Left lobe of liver (tissue), 2 donors: ENCODE measurements at places on chromosomes 5 and 9. TPM values are rescaled to one million over a fixed set of nuclear protein-coding genes. Genes with fewer than 3 reads are reported as not detected.
A peak's percentile ranks its signal among the peaks of the same experiment; 100 is the strongest.

GRCh38 chr9:121340676-121341392 lies 29.2 kb downstream of the STOM start:
- DNase-seq = no peak

DNA sequence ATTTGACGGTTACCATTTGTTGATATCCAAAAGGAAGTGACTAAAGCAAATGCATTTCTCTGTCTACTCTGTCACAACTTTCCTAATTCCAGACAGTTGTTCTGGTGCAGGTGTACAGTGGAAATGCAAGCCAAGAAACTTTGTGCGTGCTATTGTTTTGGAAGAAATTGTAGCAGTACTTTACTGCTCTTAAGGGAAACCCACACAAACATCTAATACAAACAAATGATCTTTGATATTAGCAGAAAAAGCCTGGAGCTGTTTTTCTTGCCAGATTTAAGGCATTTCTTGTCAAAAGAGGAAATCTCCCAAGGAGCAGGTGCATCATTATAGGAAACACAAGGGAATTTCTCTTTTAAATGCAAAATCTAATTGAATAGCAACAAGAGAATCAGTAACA lies 2.0 kb downstream of the SNCAIP start:
- DNase-seq = no peak

DNA sequence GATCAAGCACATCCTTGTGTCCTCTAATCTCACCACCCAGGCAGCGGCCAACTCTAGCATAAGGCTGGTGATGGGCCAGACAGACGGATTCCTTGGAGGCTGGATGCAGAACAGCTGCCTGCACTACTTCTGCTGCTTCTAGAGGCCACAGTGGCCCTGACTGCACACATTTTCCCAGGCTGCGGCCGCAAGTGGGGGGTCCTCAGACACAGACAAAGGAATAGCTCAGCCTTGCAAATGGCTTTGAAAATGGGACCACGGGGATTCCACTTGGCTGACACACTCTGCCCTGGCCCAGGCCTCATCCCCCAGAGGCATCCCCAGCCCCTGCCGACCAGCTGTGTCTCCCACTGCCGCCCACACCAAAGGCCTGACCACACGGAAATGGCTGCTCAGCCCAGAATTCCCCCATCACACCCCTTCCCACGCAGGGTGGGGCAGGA lies 540.8 kb downstream of the BNC2 start:
- DNase-seq = no peak

Gene ISCA1
- 16.7 TPM for total RNA-seq

DNA sequence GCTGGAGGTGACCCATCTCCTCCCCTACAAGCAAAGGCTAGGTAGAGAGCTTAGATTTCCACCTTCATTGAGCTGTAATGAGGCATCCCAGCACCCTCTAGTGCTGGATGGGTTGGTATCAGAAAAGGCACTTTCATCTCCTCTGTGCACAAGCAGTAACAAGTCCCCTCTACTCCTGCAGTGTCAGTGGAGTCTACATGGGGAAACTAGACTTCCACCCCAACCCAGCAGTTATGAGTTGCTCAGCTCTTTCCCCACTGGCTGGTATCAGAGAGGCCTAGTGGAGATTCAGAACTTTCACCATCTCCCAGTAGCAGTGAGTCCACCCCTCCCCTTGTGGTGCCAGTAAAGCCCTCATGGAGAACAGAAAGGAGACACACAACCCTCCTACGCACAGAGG lies 17.9 kb downstream of the FCN1 start:
- DNase-seq = peak; percentile 23

DNA sequence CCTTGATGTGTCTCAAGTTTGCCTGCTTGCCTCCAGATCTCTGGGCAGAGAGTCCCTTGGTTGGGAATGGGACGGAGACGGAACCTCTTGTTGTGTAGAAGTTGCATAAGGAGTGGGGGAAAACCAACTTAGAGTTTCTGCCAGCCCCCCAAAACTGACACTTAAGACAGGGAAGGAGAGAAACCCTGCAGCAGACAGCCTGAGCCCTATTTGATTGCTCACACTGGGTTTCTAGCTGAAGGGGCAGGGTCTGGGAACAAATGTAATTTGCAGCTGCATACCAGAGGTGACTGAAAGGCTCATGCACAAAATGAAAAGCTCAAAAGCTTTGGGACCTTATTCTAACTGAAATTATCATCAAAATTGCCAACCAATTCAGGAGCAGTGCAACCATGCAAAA lies 254.5 kb downstream of the RASEF start:
- DNase-seq = no peak

- no peak for DNase-seq
Measured at GRCh38 chr9:16406526-16407225, 463.8 kb downstream of the BNC2 start.

DNA sequence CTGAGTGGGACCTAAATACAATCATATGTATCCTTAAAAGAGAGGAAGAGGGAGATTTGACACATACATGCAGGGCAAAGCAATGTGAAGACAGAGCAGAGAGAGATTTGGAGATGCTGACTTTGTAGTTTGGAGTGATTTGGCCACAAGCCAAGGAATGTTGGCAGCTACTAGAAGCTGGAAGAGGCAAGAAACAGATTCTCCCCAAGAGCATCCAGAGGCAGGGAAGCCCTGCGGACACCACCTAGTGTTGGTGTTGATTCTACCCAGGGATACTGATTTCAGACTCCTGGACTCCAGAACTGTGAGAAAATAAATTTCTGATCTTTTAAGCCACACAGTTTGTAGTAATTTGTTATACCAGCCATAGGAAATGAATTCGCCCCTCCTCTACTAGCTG lies 64.9 kb upstream of the OSMR start:
- peak; percentile 58 for DNase-seq

GRCh38 chr5:43427306-43427705 lies 15.1 kb upstream of the CCL28 start:
- no peak for DNase-seq

Gene SPATA31D1
- total RNA-seq = not detected

DNA sequence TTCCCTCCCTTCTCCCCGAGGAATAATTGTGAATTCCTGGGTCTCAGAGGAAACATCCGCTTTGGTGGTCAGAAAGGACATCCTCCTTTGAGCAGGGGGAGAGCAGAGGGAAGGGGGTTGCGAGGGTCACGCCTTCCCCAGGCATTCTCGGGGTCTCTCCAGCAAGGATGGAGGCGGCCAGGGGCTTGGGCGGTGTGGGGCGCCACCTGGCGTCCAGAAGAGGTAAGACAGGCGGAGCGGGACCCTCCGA lies 129.1 kb downstream of the KCNIP1 start:
- DNase-seq = peak; percentile 60

- DNase-seq = no peak
Measured at GRCh38 chr5:127804886-127805426, 101.8 kb downstream of the CCDC192 start.

GRCh38 chr5:15995341-15996052 lies 184.1 kb downstream of the MARCHF11 start:
- DNase-seq = no peak

- DNase-seq = no peak
Measured at GRCh38 chr9:88523056-88523455, 11.9 kb upstream of the NXNL2 start.

DNA sequence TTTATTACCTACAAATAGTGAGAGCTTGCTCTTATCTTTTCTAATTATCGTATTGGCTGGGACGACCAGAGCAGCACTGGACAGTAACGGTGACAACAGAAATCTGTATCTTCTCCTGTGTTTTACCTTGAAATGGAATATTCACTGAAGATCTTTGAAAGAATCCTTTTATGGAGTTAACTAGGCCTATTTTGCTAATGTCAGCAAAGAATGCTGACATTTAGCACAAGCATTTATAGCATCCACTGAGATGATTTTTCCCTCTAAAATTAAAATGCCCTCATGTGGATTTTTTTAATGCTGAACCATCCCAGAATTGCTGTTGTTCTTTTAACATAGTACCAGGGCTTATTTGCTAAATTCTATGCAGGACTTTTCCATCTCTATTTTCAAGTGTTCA lies 59.4 kb downstream of the ROR2 start:
- DNase-seq = no peak

DNA sequence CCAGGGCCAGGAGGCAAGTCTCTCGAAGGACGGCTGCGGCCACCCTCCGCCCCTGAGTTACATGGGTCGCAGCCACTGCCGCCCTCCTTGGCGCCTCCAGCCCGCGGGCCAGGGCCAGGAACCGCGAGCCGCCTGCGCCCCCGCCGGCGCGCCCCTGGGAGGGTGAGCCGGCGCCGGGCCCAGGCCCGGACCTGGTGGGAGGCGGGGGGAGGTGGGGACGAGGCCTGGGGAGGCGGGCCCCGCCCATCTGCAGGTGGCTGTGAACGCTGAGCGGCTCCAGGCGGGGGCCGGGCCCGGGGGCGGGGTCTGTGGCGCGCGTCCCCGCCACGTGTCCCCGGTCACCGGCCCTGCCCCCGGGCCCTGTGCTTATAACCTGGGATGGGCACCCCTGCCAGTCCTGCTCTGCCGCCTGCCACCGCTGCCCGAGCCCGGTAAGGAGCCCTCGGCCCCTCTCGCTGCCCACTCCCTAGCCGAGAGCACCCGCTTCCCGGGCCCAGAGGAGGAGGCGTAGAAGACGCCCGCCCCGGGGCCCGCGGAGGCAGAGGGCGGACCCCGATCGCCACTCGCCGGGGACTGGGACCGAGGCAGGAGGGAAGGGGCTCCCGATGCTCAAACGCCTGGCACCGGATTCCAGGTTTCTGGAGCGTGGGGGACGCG lies at the start of gene ASS1:
TSS of gene ASS1 (plus strand) at position 397 of the 657 bp plus-strand sequence. CDS start 7,268 bp downstream, outside the sequence.
- peak; percentile 97 for DNase-seq

DNA sequence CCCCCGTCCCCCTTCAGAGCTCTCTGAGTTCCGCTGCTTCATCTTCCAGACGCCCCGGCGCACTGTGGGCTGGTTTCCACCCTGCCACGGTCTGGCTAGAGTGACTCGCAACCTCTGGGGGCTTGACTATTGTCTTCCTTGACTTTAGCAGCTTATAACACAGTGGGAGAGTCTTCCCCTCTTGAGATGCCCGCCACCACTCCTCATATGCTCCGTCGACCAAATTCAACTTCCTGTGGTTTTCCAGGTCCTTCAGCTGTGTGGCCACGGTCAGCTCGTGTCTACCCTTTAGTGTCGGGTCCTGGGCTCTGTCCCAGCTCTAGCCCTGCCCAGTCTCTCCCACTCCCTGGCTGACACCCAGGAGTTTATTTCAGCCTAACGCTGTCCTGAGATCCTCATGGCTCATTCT lies 28.2 kb upstream of the NCS1 start:
- DNase-seq = no peak

DNA sequence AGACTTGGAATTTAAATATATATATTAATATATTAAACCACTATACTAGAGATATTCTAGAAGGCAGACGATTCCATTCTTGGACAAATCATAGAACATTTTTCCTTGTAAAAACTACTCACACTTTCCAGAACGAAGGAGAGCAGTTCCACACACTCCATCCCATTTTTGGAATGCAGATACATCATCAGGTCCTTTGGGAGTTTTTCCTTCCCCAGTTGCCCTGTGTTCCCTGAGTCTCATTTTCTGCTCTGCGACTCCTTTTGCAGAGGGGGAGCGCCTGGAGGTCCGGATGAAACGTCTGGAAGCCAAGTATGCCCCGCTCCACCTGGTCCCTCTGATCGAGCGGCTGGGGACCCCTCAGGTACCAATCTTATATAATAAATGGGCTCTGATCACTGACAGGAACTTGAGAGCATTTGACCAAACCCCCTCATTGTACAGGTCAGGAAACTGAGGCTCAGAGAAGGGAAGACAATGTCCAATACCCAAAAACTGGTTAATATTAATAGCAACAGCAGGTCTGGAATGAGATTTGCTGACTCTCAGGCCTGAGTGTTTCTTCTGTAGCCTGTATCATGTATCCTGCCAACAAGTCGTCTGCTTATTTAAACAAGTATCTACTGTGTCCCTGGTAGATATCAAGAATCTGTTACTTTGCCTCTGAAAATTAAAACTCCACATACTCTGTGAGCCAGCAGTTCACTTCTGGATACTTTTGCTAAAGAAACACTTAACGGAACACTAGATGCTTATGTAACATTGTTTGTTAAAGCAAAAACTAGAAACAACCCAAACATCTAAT lies 76.8 kb upstream of the NIPAL4 start:
- DNase-seq = no peak

DNA sequence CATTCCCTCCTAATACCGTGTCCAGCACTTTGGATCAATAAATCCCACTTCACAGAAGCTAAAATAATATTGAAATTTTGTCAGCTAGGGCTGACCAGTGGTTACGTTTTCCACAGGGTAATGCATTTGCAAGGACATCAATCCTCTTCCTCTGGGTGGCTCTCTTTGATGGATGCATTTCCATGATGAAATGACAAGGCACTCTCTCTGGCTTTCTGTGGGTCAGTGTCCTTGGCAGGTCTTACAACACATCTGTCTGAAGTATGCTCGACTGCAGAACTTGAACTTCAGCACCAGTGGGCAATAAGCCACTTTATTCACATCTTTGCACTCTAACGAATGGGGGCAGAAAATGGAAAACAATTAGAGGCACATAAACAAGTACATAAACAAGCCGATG lies 330.1 kb downstream of the ADAMTS6 start:
- DNase-seq = no peak

Gene KCTD16
- total RNA-seq = 0.05 TPM

Gene BTNL9
- 8.8 TPM for total RNA-seq

- DNase-seq = no peak
Measured at GRCh38 chr5:163889369-163889768, 383.9 kb downstream of the MAT2B start.

Gene SMIM33
- not detected for total RNA-seq

DNA sequence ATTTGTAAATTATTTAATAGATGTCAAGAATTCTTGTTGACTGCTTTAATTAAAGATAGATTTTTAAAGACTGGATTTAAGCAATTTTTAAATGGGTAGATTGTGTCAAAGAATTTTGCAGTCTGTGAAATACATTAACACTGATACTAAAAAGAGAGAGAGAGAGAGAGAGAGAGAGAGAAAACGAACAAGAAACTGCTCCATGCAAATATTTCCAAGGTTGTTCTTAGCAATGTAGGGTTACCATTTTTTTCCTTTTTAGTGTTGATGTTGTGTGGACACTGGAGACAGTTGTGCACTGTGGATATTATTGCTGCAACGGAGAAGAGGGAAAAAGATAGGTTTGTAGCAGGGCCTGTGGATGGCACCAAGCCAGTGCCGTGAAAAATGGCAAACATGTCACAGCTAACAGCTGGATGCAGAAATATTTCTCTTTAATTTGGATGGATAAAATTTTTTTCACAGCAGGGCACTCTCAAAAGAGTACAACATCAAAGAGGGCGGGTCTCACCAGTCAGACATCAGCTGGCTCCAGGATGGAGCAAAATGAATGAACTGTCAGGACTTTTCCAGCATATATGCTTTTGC lies 58.2 kb downstream of the PRDM6 start:
- DNase-seq = no peak

DNA sequence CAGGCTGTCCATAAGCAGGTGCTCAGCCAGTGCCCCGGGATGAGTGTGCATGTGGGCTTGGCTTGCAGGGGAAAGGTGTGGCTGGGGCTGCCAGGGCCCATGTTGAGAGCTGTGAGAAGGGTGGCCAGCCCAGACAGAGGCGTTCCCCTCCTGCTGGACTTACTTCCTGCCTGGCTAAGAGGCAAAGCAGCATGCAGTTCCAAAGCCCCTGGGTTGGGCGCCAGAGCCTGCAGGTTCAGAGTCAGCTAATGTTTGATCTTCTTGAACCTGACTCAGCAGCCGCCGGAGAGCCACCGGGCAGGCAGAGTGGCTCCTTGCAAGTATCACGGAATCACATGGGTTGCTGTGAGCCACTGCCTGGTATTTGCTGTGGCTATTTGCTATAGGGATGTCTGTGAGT lies 168.4 kb upstream of the MAP1B start:
- DNase-seq = no peak
